Activated T-cell treated with anti-CD3 and anti-CD28 coated beads, Interleukin-2, amount 50 U/mL, for 72 hours (primary cell): ENCODE measurements at places on chromosomes 7 and 10.

DNA sequence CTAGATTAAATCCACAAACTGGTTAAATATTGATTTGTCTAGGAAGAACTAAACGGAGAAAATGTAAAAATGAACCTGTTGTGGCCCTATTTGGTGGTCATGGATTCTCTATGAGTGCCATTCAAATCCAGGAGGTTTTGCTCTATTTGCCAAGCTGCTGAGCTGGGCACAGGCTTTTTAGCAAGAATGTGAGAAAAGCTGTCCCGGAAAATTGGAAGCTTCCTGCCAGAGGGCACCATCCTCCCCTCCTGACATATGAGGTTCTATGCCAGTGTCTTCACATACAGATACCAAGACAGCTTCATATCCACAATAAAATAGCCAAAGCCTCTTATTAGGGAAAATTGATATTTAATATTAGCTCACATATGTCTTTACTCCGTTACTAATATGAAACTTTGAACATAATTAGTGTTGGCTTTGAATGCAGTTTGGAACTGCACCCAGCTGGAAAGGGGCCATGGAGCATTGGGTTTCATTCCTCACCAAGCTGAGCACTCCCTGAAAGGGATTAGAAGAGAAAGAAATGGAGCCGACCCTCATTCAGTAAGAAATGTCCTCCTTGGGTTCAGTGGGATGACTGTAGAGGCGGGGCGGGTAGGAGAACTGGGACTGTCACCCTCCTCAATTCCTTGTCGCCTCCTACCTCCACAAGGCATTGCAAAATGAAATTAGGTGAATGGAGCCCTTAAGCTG, 47.8 kb downstream of the NRCAM start:
- DNase-seq: no peak

GRCh38 chr10:95881316-95881715, 26.5 kb upstream of the CC2D2B start:
- DNase-seq: no peak

DNA sequence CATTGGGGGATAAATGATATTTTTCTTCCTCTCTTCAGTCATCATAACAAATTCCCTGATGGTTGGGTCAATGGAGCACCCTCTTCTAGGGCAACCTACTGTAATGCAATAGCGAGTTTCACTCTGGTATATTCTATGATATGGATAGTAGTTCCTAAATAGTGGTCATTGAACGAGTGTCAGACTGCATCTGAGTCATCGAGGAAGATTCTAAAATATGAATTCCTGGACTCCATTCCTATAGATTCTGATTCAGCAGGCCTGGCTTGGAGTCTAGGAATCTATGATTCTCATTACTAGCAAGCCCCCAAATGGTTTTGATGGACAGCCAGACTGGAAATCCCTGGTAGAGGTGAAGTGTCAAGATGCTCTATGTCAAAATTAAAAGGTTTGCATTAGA, 254.5 kb downstream of the BUB3 start:
- DNase-seq: no peak

DNA sequence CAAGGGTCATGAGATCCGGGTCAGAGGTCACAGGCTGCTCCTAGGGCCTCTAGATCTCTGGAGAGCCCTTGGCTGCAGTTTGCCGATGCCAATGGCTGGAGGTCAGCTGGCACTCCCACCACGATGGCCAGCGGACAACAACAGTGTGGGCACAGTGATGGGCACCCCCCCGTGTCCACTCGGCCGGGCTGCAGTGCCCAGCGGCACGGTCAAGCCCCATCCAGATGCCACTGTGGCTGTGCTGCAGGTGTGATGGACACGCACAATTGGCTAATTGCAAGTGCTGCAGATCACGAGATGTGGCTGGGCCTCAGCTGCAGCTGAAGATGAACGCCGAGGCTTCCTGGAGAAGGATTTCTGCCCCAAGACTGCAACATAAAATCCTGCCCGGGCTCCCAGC, 80.7 kb downstream of the PDGFA start:
- no peak for DNase-seq

DNA sequence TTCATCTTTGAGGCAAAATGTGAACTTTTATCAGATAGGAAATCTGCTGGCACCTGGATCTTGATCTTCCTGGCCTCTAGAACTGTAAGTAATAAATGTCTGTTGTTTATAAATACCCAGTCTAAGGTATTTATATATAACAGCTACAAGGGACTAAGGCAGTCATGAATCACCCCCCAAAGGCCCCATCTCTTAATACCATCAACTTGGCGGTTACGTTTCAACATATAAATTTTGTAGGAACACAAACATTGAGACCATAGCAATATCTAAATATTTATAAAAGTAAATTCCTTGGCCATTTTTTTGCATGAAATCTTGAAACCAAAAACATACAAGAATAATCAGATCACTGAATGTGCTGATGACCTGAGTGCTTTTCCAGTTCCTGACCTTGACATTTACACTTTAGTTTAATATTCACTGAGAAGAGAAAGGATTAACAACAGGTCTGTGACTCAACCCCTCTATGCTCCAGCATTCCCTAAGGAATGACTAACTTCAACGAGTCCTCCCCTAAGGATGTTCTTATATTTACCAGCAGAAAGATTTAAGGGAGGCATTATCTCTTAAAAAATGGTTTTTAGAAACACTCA, 1438.5 kb upstream of the CELF2 start:
- no peak for DNase-seq

DNA sequence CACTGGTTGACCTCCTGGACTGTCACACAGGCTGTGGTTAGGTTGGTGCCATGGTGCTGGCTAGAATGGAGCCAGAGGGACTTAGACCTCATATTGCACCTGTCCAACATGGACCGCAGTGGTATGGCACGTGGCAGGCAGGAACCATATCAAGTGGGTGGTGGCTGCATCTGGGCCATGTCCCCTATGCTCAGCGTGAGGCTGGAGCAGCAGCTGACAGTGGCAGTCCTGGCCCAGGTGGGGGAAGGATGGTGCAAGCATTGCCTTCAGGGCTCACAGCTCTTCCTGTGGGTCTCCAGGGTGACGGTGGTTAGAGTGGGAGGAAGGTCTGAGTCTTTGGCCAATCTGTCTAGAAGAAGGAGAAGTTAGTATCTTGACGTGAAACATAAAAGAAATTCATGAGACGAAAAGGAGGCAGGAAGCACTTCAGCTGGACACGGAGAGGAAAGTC, 54.5 kb upstream of the PFKFB3 start:
- DNase-seq: no peak

- DNase-seq: no peak
Observed at GRCh38 chr10:3530783-3531645, 254.0 kb downstream of the KLF6 start.

DNA sequence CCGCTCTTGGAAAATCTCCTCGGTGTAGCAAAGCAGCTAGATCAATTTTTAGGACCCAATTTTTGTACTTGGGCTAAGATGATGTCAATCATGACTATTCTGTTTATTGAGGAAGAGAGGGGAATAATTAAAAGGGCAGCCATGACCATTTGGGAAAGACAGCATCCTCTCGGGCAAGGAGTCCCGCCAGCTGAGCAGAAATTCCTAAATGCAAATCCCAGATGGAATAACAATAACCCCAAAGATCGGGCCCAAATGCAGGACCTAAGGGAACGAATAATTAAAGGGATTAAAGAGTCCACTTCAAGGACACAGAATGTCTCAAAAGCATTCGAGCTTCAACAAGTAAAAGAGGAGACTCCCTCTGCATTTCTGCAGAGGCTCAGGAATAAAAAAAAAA, 18.7 kb downstream of the COL17A1 start:
- no peak for DNase-seq

DNA sequence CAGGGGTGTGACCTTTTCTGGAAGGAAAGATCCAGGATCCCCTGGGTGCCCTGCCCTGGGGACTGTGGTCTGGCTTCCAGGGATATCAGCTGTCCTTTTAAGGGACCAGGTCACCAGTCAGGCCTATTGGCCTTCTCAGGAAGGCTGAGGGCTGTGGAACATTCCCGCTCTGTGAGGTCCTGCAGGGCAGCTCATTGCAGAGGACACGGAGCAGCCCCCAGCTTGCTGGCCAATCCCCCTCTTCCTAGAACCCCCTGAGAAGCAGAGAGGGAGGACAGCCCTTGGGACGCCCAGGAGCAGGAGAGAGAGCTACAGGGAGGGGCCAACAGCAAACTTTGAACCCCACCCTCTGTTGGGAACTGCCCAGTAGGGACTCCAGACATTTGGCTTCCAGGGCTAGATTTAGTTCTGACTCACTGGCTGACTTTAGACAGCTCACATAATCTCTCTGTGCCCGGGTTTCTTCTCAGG, 67.9 kb upstream of the COL13A1 start:
- no peak for DNase-seq

DNA sequence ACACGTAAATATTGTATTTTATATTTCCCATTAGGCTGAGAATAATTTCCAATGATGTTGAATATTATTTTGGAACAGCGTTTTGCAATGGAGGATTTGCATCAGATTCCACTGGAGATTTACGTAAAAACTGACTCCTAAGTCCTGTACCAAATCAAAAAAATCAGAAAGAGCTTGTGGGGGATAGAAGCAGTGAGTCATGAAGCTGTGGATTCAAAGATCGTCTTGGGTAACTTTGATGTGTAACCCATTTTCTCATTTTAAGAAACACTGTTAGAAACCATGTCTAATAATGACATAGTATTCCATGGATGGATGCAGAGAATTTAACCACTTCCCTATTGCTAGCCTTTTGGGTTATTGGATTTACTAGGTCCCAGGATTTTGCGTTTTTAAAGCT, 158.6 kb downstream of the INHBA start:
- DNase-seq: no peak

DNA sequence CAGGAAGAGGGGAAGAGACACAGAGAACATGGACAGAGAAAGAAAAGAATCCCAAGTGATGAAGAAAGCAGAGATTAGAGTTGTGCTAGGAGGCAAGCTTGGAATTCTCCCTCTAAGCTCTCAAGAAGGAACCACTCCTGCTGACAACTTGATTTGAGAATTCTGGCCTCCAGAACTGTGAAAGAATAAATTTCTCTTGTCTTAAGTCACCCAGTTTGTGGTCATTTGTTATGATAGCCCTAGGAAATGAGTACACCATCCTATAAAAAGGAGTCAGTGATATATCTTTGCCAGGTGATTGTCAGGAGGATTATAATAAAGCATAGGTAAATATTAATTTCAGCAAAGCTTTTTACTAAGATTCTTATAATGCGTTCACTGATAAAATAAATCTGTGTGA, 82.7 kb upstream of the TFEC start:
- DNase-seq: no peak

- no peak for DNase-seq
Observed at GRCh38 chr7:12422554-12423320, 19.1 kb upstream of the VWDE start.

DNA sequence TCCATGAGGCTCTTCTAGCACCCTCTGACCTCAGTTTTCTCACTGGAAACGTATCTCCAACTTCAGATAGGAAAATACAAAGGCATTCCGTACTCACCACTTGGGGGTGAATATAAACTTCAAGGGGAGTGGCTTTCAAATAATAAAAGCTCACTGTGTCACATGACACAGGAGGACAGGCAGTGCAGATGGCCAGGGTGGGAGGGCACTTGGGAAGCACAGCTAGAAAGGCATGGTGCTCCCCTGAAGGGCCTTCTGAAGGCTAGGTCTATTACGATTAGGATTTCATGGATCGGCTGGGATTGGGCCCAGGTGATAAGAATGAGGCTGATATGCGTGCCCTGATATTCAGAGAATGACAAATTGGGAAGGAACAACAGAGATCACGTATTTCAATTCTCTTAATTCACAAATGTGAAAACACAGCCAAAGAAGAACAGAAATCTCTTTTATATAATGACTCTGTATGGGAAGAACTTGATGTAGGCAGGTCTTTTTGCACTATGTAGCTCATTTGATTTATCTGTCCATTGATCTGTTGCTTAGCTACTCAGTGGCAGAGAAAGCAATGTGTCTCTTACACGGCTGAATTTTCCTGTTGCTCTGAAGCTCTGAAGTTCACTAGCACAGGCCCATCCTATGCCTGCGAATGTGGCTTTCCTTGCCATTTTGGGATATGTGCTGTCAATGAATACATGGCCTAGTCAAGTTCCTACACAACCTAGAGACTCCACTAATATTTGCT, 83.0 kb downstream of the BEND7 start:
- no peak for DNase-seq

DNA sequence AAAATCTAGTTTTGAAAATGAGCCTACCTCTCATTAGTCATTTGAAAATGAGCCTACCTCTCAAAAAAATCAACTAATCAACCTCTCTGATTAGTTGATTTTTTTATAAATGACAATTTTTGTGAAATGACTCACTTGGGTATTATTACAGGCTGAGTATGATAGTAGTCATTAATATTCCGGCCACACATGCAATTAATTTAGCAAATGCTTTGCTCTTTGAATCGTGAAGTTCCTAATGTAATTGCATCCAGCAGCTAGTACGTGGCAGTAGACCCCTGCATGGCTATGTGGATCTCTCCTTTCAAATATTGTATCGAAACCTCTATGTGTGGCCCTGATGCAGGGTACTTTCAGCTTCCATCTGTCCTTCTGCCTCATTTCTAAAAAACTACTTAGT, 245.9 kb upstream of the PHYHIPL start:
- DNase-seq: no peak
